Heart left ventricle (tissue), 16 donors: ENCODE measurements at places on chromosomes 4 and X.

DNA sequence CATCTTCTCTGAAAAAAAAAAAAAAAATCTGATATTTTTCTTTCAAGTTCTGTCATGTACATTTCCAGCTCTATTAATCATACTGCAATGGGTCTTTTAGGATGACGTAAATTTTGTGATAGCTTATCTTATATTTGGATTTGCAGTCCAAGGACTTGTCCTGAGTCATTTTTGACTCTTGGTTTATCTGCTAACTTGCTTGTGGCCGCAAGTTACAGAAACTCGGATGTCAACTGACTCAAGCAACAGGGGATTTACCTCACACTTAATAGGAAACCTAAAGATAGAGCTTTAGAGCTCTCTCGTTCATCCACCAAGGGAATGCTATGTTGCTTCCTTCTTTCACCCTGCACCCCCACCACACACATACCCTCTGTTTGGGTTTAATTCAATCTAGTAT, 1433.8 kb upstream of the TENM3 start:
- H3K4me3 ChIP-seq, result no peak overlapping the region
- H3K36me3 ChIP-seq, result no peaks in the 10 kb centered on the region
- no peaks in the 10 kb centered on the region for H3K4me1 ChIP-seq

- H3K4me3 ChIP-seq, result no peak overlapping the region
- no peaks in the 10 kb centered on the region for H3K36me3 ChIP-seq
- no peaks in the 10 kb centered on the region for H3K27me3 ChIP-seq
- no peak overlapping the region for H3K27ac ChIP-seq
- no peak for DNase-seq
These were observed 17.3 kb upstream of the CCDC149 start for GRCh38 chr4:24930151-24930550.

DNA sequence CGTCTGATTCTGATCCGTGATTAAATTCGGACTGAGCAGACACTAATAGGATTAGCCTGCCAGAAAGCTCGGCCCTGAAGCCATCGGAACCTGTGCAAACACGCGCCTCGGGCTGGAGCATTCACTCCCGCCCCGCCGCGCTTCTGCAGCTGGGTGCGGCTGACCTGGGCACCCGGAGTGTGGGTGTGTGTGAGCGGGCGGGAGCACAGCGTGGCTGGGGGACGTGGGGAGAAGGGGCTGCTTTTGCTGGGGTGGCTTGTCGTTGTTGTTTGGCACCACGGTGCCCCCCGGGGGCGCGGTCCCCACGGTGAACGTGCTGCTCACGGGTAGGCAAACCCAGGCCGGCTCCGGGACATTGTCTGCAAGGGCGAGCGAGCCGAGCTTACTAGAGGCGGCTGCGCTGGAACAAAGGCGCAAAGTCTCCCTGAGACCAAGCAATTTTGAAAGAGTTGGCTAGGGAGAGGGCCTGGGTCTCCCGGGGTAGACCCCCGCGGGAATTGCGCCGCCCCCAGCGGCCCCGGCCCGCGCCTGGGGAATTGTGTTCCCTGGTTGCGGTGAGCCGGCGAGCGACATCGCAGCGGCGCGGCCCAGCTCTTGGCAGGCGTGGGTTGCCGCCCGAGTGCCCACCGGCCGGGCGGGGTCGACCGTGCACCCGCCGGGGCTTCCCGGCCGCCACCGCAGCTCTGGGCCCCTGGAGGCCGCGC, 1.4 kb downstream of the MAMLD1 start:
- H3K36me3 ChIP-seq, result no peaks in the 10 kb centered on the region
- H3K4me3 ChIP-seq, result peak overlapping the region; percentile 42
- peaks cover 11% of the 10 kb centered on the region for H3K4me1 ChIP-seq
- H3K27ac ChIP-seq, result peak overlapping the region; percentile 83

DNA sequence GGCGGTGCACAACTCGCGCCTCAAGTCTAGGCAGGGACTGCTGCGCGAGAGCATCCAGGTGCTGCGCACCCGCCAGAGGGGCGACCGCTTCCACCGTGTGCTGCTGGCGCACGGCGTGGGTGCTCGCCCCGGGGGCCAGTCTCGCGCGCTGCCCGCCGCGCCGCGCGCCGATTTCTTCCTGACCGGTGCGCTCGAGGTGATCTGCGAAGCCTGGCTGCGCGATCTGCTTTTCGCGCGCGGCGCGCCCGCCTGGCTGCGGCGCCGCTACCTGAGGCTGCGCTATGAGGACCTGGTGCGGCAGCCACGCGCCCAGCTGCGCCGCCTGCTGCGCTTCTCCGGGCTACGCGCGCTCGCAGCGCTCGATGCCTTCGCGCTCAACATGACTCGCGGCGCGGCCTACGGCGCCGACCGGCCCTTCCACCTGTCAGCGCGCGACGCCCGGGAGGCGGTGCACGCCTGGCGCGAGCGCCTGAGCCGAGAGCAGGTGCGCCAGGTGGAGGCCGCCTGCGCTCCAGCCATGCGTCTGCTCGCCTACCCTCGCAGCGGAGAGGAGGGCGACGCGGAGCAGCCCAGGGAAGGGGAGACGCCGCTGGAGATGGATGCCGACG, 1.3 kb downstream of the CHST7 start:
- DNase-seq, result no peak
- H3K36me3 ChIP-seq, result no peaks in the 10 kb centered on the region
- peak overlapping the region; percentile 58 for H3K4me3 ChIP-seq
- H3K4me1 ChIP-seq, result no peaks in the 10 kb centered on the region
- H3K27me3 ChIP-seq, result no peaks in the 10 kb centered on the region

DNA sequence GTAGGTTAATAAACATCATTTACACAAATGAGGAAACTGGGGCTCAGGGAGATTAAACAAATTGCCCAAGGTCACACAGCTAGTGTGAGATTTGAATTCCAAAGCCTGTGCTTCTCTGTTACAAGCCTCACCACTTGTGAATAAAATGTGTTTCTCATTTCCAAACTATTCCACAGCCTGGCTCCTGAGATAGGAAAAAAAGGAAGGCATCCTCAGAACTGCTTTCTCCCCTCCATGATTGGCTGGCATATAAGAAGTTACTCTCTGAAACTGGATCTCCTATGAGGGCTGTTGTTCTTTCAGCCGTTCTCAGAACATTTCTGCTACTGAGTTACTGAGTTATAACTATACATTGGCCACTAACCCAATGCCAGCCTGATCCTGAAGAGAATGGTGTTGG, 237.9 kb downstream of the MAML3 start:
- H3K4me1 ChIP-seq, result peaks cover 64% of the 10 kb centered on the region
- no peaks in the 10 kb centered on the region for H3K27me3 ChIP-seq
- DNase-seq, result no peak
- H3K36me3 ChIP-seq, result no peaks in the 10 kb centered on the region

DNA sequence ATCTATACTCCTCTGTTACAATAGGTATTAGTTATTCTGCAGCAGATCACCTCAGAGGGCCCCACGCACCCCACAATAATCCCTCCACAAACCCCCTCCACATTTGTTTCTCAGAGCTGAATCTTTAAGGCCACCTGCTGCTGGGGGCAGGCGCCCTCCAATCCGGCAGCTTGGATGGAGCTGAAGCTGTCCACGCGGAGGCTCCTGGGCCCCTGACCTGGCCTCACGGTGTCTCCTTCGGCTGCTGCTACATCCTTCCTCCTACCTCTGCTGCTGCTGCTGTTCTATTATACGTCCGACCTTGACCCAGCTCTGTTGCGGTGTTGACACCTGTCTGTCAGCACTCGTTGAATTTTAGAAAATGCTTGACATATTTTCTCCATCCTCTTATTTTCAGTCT, 430.2 kb upstream of the ZFP42 start:
- no peak overlapping the region for H3K27ac ChIP-seq
- H3K4me1 ChIP-seq, result no peaks in the 10 kb centered on the region
- no peaks in the 10 kb centered on the region for H3K27me3 ChIP-seq

DNA sequence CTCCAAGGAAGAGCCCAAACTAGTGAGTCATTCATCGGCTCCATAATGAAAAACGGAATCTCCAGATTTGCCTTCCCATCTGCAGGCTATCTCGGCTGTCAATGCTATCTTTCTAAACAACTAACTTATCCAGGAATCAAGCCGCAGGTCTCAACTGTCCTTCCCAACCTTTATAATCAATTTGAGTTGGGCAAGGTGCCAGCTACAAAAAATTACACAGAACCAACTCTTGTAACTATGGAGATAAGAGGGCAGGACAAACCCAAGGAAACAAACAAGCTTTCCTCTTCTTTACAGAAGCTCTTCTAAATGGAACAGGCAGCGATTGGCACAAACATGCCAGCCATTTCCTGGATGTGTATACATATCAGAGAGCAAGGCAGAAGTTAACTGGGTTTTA, 61.2 kb upstream of the RAI2 start:
- DNase-seq, result no peak
- H3K4me3 ChIP-seq, result no peak overlapping the region
- no peak overlapping the region for H3K27ac ChIP-seq

GRCh38 chrX:120429776-120430540, 39.1 kb downstream of the LAMP2 start:
- DNase-seq, result no peak
- H3K4me1 ChIP-seq, result no peaks in the 10 kb centered on the region
- H3K4me3 ChIP-seq, result no peak overlapping the region
- no peak overlapping the region for H3K27ac ChIP-seq
- peaks cover 21% of the 10 kb centered on the region for H3K36me3 ChIP-seq

GRCh38 chrX:154136627-154137161, 7.3 kb upstream of the OPN1LW start:
- H3K4me1 ChIP-seq, result peaks cover 4% of the 10 kb centered on the region
- no peaks in the 10 kb centered on the region for H3K27me3 ChIP-seq
- no peaks in the 10 kb centered on the region for H3K36me3 ChIP-seq
- peak overlapping the region; percentile 39 for H3K4me3 ChIP-seq
- peak; percentile 69 for DNase-seq

GRCh38 chr4:112214390-112215264, 17.0 kb upstream of the AP1AR start:
- H3K27me3 ChIP-seq, result no peaks in the 10 kb centered on the region
- no peak overlapping the region for H3K4me3 ChIP-seq
- H3K36me3 ChIP-seq, result no peaks in the 10 kb centered on the region
- H3K4me1 ChIP-seq, result no peaks in the 10 kb centered on the region
- H3K27ac ChIP-seq, result no peak overlapping the region

DNA sequence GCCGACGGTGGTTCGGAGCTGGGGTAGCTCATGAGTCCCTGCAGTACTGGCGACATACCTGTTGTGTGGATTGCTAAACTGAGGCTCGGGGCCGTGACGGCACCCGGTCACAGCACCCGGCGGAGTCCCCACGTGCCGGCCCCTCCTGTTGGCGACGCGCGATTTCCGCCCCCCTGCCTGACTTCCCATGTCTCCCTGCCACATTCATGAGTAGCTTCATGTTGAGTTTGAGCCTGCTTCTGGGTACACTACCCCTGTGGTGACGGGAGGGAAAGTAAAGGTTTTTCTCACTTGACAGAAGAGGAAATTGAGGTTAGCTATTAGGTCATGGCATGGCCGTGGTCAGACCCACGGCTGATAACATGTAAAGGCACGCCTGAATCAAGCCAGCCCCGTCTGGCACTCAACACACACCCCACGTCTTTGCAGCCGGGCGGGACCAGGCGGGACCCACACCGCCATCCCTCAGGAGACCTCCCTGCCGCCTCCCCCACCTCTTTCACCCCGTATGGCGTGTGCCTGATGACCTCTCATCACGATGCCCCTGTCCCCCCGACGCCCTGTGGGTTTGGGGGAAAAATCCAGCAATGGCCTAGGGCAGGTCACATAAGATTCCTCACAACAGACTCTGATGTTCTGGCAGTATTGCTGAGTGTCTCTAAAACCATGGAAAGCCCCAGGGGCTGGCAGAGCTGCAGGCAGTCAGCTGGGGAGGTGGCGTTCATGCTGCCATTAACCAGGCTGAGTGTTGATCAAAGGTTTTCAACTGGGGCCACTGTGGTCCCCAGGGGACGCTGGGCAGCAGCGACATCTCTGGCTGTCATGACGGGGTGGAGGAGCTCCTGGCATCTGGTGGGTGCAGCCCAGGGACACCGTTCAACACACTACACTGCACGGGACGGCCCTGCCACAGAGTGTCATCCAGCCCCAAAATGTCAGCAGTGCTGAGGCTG, 29.2 kb downstream of the P2RY8 start:
- no peaks in the 10 kb centered on the region for H3K4me1 ChIP-seq
- H3K27me3 ChIP-seq, result no peaks in the 10 kb centered on the region
- DNase-seq, result no peak
- H3K4me3 ChIP-seq, result no peak overlapping the region
- peak overlapping the region; percentile 41 for H3K27ac ChIP-seq

DNA sequence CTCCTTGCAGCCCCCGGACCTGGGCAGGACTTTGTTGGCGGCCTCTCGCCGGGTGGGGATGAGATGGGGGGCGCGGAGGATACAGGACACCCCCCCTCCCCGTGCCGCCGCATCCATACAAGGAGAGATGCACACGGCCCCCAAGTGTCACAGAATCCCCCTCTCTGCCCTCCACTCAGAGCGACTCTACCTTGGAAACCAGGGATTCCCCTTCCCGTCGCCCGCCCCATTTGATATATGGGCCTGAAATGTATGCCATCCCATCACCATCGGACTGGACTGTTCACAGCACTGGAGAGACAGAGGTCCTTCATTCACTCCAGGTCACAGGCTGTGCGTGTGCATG, 426 bp downstream of the PORCN start:
- H3K4me1 ChIP-seq, result peaks cover 5% of the 10 kb centered on the region
- H3K4me3 ChIP-seq, result peak overlapping the region; percentile 76
- DNase-seq, result no peak

DNA sequence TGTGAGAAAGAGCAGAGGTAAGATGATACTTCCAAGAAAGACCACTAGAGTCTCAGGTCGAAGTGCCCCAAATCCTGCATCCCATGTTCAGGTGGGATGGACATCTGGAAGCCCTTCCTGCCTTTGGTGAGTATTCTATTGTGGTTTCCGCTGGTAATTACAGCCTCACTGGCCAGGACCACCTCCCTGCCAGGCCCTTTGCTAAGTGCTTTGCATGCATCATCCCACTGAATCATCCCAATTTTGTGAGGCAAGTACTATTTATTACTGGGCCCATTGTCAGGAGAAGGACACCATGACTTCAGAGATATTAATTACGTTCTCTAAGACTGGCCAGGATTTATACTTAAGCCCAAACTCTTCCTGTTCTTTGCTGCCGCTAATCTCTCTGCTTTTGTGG, 10.7 kb upstream of the PASD1 start:
- no peaks in the 10 kb centered on the region for H3K27me3 ChIP-seq
- H3K27ac ChIP-seq, result no peak overlapping the region
- no peak overlapping the region for H3K4me3 ChIP-seq

- no peaks in the 10 kb centered on the region for H3K27me3 ChIP-seq
- H3K36me3 ChIP-seq, result no peaks in the 10 kb centered on the region
- no peak overlapping the region for H3K27ac ChIP-seq
These were observed 299.5 kb upstream of the CLNK start for GRCh38 chr4:10983885-10984640.

- no peak overlapping the region for H3K4me3 ChIP-seq
- no peaks in the 10 kb centered on the region for H3K4me1 ChIP-seq
- H3K36me3 ChIP-seq, result no peaks in the 10 kb centered on the region
- no peaks in the 10 kb centered on the region for H3K27me3 ChIP-seq
- no peak overlapping the region for H3K27ac ChIP-seq
These were observed 64.3 kb downstream of the NHSL2 start for GRCh38 chrX:71974916-71975315.
